Thyroid gland (tissue), 4 donors: ENCODE measurements at places on chromosomes 7 and 10. TPM values are rescaled to one million over a fixed set of nuclear protein-coding genes. Genes with fewer than 3 reads are reported as not detected.

The ELOVL3 gene
- not detected for total RNA-seq

The SLC13A1 gene
- not detected for total RNA-seq

The ZNF655 gene
- total RNA-seq, result 144 TPM

The NUPR2 gene
- total RNA-seq, result 38.5 TPM

The SPDYE6 gene
- not detected for total RNA-seq

DNA sequence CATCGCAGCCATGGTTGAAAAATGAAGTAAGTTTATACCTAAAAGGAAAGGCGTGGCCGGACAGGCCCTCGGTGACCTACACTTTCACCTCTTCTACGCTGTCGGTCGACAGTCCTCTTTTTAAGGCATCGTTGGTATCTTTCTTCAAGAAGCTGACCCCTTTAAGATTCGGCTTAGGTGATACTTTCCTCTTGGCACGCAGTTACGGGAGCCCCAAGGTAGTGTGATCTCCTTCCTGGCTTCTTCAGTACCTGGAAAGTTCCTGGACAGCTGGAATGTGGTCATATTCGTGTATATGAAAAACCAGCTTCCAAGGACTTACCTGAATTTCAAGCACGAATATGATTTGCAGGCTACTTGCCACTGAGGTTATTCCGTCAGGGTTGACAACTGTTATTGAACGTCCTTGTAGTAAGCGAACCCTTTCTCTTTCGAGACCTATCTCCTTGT is 885 bp upstream of the SYPL1 start:
- no peak for DNase-seq

DNA sequence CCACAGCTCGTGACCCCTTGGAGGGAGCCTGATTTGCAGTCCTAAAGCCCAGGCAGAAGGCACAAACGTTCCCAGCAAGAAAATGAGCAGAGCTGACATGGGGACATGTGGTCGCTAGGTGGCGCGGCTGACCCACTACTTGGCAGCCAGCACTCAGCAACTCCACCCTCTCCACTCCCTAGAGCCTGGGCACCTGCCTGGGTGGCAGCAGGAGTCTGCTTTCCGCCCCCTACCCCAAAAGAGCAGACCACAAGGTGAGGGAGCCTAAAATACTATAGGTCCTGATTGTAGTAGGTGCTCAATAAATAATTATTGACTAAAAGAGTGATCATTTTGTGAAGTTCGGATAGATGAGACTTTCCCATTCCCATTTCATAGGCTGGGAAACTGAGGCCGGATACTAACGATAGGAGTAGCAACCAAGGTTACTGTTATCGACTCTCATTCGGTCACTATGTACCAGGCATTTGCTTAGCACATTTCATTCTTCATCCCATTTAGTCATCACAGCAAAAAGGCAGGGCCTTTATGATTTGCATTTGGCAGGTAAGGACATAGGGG is 57.4 kb downstream of the NEUROG3 start:
- DNase-seq, result peak; percentile 65

GRCh38 chr10:34859170-34859569 is 44.1 kb upstream of the PARD3 start:
- DNase-seq, result no peak

GRCh38 chr10:7297094-7297493 is 113.7 kb downstream of the SFMBT2 start:
- DNase-seq, result no peak

DNA sequence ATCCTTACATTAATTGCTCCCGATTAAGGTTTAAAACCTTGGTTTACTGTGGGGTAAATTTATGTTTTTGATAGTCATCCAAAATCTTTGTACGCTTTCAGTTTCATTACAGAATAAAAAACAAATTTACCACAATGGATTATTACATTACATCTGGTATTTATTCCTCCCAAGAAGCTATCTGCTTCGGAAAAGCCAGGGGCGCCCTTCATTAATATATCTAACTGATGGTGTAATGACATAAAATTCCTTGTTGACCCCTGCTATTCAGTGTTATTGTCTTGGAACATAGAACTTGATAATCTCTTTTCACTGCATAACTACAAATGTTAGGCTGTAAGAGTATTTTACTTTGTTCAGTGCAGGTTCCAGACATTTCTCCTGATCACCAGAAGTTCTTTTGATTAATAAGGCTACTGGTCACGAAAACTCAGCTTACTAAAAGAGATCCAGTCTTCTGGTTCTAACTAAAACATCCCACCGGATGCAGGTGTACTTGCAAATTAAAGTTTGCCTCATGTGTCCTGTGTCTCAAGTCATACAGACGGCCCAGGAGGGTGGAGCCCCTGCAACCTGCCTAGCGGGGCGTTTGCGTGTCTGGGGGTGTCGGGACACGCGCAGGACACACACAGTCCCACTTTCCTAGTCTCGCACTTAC is 581 bp upstream of the GLCCI1 start:
- DNase-seq, result no peak

- no peak for DNase-seq
These were observed 216.8 kb upstream of the ZNF32 start for GRCh38 chr10:43865265-43866135.

DNA sequence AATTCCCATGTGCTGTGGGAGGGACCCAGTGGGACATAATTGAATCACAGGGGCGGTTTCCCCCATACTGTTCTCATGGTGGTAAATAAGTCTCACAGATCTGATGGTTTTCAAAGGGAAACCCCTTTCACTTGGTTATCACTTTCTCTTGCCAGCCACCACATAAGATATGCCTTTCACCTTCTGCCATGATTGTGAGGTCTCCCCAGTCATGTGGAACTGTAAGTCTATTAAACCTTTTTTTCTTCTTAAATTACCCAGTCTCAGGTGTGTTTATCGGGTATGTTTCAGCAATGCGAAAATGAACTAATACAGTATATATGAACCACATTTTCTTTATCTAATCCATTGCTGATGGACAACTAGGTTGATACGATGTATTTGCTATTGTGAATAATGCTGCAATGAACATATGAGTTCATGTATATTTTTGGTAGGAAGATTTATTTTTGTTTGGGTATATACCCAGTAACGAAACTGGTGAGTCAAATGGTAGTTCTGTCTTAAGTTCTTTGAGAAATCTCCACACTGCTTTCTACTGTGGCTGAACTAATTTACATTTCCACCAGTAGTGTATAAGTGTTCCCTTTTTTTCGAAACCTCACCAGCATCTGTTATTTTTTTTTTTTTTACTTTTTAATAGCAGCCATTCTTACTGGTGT is 70.0 kb upstream of the HGF start:
- no peak for DNase-seq

GRCh38 chr7:126185959-126186580 is 1066.7 kb downstream of the GRM8 start:
- DNase-seq, result no peak

DNA sequence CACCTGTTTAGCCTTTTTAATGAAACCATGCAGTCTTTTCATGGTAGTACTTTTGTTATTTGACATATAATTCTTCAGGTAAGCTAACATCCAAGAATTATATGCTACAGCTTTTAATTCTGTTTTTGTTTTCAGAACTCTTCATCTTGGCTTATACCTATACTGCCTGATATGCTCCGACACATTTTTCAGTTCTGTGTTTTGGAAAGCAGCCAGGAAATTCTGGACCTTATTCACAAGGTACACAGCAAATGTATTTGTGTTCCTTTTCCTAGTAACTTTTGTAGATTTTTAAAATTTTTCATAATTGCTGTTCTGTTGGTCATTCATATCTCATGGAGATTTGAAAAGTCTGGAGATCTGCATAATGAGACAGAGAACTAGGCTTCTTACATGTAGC is 56.7 kb downstream of the BTAF1 start:
- DNase-seq, result no peak

DNA sequence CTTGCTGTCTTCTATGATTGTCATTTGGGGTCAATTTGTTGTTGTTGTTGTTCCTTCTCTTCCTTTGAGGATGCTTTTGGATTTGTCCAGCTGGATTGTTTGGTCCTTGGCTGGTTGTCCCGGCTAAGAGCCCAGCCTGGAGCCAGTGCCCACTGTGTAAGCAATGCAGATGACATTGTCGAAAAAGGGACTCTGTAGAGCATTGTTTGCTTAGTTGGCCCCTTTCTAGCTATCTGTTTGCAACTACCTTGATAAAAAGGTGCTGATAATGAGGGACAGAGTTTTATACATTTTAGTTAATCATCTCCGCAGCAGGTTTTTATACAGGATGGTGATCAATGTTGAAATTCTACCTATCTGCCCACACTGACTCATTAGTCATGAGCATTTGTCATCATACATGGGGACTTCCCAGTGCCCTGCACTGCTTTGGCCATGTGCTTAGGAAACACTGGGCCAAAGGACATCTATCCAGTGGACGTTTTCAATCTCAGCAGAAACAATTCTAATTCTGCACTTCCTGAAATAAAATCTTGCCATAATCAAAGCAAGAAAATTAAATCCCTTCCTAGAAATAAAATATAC is 311.9 kb downstream of the GRM8 start:
- DNase-seq, result no peak

DNA sequence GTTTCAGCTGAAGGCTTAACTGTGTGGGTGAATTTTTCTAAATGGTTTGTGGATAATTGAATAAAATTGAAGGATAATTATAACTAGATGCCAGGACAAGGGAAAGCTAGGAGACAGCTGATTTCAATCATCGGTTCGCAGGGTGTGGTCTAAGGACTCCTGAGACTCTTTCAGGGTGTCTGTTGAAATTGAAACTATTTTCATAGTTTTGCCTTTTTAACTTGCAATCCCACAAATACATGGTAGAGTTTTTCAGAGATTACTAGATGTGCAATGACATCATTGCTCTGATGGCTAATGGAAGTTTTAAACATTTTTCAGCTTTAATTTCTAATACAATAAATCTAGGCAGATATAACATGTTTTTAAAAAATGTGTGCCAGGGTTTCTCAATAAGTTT is 18.5 kb downstream of the TRUB1 start:
- no peak for DNase-seq

GRCh38 chr7:156547884-156548561 is 92.6 kb upstream of the RNF32 start:
- no peak for DNase-seq

- no peak for DNase-seq
These were observed 842.5 kb downstream of the GRID1 start for GRCh38 chr10:85524001-85524666.

DNA sequence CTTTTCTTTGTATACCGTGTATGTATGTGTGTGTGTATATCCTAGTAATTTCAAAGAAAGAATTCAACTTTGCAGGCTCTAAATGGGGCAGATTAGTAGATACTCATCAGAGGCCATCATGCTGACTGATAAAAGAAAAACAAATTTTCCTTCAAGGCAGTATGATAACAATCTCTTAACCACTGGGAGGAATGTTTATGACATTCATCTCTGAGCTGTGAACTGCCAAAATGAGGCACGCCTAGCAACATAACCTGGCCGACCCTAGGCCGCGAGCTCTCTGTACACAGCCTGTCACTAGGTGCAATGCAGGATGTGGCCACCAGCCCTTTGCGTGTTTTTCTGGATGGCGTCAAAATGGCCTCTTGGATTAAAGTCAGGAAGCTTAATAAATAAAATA is 343.7 kb upstream of the GALNT17 start:
- no peak for DNase-seq

DNA sequence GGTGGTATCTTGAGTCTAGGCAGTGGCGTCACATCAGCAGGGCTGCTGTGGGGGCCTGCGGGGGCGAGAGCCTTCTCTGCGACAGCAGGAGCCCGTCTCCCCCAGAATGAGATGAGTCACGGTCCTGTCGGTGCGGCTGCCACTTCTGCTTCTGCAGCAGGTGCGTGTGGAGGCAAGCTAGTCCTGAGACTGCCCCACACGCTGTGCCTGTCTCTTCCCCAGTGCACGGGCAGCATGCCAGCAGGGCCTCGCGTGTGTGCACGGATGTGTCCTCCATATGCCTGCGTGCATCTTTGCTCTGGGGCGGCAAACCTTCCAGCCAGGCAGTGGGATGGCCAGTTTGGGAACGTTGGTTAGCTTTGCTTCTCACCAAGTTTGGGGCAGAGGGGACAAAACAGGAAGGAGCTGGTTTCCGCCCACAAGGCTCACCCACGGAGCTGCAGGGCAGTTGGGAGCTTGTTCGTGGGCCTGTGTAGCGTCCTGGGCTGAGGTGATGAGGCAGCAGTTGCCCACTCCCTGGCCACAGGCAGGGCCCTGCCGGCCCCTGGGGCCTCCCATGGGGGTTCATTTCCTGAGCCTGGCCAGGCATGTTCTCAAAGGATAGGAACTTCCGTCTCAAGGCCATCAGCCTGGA is 60.8 kb upstream of the PPIF start:
- DNase-seq, result peak; percentile 49

DNA sequence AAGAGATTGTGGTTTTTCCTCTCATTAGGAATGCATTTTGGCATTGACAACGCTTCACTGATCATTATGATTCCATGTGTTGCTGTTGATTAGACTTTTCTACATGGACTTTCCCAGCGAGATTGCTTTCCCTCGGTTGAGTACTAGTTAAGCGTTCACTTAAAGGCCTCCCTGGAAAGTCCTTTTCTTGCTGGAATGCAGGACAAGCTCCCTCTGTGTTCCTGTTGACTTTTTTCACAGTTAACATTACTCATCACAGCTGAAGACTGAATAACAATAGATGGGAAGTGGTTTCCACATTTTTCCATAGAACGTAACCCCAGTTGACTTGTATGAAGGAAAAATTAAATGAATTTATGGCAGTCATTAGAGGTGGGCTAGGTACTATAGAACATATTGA is 2.6 kb upstream of the CAV1 start:
- DNase-seq, result no peak

DNA sequence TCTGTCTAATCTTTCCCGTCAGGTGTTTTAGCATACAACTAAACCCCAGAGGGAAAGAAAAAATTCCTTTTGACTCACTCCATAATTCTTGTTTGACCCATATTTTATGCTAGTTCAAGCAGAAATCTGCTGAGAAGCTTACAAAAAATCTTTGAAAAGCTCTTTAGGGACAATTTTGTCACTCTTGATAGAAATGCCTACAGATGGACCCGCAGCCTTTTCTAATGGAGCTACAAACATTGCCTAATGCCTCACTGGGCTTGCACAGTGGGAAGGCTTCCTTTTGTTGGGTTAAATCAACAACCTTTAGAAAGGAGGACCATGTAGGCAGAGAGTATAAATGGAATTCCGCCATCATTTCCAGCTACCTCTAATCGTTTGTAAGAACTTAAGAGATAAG is 344.5 kb downstream of the PCLO start:
- DNase-seq, result no peak

GRCh38 chr7:93622036-93623033 is 47.8 kb upstream of the CALCR start:
- no peak for DNase-seq

DNA sequence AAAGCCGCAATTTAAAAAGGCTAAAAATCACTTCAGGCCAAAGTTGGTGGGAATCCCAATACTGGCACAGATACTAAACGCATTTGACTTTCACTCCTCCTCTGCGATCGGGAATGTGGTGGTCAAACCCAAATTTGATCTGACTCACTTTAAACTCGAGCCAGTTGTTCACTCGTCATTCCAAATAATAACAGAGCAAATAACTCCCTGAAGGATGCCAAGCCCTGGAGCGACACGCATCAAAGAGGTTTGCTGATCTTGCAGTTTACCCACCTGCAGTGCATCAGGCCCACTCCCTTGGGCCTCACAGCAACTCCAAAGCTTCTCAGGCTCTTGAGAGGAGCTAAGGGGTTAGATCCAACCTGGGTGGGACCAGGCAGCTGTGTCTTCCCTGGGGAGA is 12.2 kb downstream of the PTN start:
- DNase-seq, result no peak
